Activated T-cell treated with anti-CD3 and anti-CD28 coated beads, Interleukin-2, amount 50 U/mL, for 4 hours (primary cell): ENCODE measurements at places on chromosomes 3 and 15.

GRCh38 chr3:196995646-196996355, 27.2 kb upstream of the PIGZ start:
- no peak for DNase-seq

DNA sequence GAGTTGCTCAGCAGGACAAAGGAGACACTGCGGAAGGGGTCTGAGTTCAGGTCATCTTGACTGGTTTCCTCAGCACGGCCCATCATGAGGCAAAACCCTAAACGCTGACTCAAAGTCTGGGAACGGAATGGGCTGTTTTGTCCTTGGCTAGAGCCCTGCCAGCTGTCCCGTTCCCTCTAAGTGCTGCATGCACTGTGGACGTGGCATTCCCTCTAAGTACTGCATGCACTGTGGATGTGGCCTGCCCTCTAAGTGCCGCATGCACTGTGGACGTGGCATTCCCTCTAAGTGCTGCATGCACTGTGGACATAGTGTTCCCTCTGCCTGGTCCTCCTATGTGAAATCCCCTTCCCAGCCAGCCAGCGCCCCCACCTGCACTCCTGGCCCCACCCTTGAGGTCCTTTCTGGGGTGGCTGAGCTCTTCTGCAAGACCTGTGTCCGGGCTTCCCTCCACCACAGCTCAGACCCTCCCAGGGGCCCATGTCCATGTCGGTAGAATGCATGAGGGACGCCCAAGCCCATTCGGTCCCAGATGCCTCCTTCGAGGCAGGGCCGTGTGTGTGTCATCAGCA, 36.7 kb downstream of the TM2D3 start:
- no peak for DNase-seq

- DNase-seq: no peak
Observed at GRCh38 chr3:170961616-170962400, 53.4 kb upstream of the EIF5A2 start.

DNA sequence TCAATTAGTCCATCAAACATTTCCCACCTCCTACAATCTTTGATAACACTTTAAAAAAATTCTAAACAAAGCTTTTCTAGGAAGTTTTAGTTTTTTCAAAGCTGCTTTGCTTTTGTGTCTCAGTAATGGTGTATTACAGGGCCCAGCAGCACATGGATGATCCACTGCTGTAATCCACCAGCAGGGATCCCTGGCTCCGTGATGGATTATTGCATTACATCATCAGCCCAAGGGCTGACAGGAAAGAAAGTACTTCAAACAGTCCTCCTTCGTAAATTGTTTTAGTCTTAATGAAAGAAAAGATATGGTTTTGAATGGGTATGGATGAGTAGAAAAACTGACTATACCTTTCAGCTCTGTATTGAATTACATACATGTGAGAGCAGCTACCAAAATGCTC, 688.9 kb upstream of the NAALADL2 start:
- no peak for DNase-seq

- DNase-seq: no peak
Observed at GRCh38 chr15:57190208-57190607, 186.1 kb upstream of the CGNL1 start.

GRCh38 chr3:15309662-15310335, 22.6 kb downstream of the SH3BP5 start:
- DNase-seq: no peak

DNA sequence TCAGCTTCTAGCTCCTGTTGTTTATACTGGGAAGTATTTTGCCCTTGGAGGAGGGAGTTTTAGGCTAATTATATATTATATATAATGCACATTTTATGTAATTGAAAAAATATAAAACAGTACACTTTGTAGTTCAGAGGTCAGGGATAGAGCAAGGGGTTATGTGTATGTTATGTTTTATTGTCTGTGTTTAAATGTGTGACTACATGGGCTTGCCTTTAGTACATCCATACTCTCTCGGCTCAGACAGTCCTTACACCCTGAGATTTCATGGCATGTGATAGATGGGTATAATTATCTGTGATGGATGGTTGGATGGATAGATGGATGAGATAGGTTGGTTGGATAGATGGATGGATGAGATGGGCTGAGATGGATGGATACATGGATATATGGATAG, 17.4 kb upstream of the ST3GAL6 start:
- DNase-seq: no peak

DNA sequence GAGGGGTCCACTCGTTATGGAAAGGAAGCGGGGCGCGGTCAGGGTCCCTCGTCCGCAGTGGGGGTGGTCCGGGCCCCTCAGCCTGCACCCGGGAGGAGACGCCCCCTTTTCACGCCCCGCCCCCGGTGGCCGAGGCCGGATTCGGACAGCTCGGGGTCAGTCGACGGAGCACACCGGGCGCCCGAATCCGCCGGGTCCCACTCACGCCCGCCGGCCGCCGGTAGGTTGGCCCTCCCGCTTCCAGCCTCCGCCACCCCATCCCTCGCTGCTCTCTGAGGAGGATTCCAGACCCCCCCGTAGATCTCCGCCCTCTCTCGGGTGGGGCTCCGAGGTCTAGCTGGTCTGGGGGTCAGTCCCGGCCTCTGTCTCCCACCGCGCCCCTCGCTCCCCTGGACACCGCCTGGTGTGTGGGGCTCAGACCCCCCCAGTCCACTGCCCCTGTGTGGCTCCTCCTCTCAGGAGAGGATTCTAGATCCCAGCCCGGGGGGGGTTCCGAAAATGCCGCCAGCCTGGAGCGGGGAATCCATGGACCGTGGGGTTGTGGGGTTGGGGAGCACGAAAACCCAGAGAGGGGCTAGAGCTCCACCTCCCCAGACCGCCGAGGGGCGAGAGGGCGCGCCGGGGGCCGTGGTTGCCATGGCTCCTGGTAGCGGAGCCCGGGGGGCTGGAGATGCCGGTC, 725 bp downstream of the CHL1 start:
- no peak for DNase-seq

DNA sequence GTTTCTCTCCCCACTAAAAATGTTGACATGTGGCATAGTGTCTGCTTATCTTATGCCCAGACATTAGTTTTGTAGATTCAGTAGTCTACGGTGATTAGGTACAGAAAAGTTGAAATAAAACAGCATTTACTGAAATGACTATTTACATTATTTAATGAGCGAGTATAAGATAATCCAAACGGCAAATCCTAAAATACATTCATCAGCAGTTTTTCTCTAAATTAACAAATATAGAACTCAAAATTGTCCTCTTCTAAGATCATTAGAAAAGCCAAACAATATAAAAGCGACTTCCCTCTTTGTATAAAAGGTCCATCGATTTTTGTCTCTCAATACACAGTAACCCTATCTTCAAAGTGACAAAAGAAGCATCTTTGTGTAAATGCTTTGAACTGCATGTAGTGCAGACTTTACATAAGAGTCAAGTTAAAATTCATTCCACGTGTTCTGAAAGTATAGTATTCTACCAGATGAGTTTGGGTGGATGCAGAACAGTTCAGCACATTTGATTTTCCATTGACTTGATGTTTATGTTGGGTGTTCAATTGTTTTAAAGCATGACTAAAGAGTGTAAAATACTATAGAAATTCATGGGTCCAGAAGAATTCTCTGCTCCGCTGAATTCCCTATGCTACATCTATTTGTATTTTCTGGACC, 480.8 kb upstream of the DPH6 start:
- no peak for DNase-seq

DNA sequence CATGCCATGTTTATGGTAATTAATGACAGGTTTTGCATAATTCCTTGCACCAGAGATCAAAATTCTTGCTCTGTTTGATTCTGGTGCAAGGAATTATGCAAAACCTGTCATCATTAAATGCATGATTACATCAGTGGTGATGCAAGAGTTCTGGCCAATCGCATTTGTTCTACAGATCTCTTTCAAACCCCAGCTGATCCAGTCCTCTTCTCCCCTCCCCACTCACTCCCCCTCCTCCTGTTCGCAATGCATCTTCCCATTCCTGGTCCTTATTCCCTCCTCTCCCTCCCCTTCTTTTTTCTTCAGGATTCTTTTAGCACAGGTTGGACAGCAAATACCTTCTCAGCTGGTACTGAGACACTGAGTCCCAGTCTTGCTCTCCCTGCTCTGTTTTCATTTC, 82.1 kb downstream of the GABRB3 start:
- DNase-seq: no peak

- DNase-seq: no peak
Observed at GRCh38 chr3:149736175-149736952, 15.9 kb downstream of the COMMD2 start.

DNA sequence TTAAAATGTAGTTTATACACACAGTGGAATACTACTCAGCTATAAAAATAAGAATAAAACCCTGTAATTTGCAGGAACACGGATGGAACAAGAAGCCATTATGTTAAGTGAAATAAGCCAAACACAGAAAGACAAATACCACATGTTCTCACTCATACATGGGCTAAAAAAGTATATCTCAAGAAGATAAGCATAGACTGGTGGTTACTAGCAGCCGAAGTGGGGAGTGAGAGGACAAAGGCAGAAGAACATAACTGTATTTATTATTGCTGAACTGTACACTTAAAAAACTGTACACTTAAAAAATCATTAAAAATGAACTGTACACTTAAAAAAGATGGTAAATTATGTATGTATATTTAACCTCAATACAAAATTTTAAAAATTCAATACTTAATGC, 11.0 kb downstream of the UBE3A start:
- no peak for DNase-seq

DNA sequence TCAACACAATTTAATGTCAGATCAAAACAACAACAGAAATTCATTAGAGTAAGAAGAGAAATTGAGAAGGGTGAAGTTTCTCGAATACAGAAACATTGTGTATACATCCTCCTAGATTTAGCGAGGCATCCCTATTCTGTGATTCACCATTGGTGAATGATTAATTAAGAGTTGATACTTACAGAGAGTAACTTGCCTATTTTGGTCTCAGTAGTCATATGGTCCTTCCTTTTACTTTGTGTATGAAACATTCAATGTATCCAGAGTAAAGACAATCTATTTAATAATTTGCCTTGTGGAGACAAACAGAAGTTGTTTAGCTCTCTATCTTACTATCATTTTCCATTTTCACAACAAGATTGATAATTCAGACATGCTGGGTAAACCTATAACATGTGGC, 432.0 kb downstream of the ZPLD1 start:
- DNase-seq: no peak

- no peak for DNase-seq
Observed at GRCh38 chr15:92123962-92124656, 269.6 kb upstream of the ST8SIA2 start.

DNA sequence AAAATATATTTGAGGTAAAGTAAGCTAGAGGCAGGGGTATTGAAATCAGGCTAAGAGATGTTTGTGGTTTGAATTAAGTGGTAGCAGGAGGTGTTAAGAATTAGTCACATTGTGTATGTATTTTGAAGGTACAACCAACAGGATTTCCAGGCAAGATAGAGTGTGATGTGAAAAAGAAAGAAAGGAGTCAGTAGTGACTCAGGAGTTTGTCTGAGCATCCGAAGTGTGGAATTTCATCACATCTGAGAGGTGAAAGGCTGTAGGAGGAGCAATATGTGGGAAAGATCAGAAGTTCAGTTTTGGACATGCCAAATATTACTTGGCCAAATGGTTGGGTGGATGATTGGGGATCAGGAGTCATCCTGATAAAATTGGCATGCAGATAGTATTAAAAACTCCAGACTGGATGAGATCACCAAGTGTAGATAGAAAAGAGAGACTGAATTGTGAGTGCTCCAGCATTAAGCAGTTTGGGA, 32.1 kb upstream of the EBLN2 start:
- no peak for DNase-seq

- no peak for DNase-seq
Observed at GRCh38 chr3:98577178-98577895, 16.1 kb downstream of the CPOX start.

- DNase-seq: no peak
Observed at GRCh38 chr15:31081588-31082250, 19.8 kb downstream of the TRPM1 start.

- DNase-seq: no peak
Observed at GRCh38 chr15:42191610-42192346, 16.3 kb downstream of the VPS39 start.

GRCh38 chr3:20798666-20799065, 612.7 kb upstream of the SGO1 start:
- no peak for DNase-seq

- DNase-seq: no peak
Observed at GRCh38 chr3:86743233-86743632, 247.7 kb downstream of the VGLL3 start.

DNA sequence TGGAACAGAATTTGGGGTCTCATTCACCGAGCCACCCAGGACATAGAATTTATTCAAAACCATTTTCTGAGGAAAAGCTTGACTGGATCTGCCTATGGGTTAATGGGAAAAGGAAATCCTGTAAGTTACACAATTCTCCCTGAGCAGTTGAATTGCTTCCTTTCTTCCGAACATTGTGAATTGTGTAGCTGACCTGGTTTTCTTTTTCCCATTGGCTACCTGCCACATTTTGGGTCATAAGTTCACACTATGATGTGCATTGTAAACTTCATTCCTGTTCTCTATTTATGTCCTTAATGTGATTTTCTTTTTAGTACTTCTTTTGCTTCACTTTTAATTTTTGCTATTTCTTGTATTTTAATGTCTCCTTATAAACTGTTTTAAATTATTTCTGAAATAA, 386.0 kb upstream of the LRRC3B start:
- DNase-seq: no peak

- DNase-seq: no peak
Observed at GRCh38 chr3:70096376-70097066, 97.0 kb downstream of the SAMMSON start.

DNA sequence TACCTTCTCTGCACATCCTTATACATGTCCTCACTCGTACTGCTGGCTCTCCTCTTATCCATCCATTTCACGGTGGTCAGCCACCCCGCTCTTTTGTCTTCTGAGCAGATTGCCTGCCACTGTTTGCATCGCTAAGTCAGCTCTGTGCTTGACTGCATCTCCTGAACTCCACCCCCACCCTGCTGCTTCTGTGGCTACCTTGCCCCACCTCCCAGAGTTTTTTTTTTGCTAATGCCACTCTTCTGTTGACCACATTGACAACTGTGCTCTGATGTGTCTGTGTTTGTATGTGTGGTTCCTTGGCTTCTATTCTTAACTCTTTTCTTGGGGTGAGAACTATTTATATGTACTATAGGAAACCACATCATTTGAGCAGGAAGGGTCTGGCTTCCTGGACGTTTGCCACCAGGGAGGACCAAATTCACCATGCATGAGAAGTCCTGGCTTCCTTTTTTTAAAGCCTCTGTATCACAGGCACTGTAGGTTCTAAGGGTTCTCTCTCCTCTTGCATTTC, 12.8 kb upstream of the MTMR10 start:
- DNase-seq: no peak

DNA sequence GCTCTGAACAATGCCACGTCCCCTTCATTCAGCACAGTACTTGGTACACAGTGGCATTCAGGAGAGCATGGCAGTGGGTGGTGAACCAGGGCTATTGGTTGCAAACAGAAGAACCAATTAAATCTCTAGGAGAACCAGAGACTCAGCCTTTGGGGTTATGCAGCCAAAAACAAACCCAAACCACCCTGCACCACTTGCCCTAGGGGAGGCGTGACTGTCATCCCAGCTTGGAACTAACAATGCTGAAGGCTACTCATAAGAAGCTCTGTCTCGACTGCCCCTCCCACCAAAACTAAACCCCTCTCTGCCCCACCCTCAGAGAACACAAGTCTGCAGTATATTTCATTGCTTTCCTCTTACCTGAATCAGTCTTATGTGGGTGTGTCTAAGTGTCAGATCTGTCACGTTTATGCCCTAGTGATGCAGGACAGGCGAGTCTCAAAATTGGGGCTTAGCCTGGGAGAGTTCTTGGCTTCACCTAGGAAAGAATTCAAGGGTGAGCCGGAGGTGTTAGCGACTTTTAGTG, 15.2 kb upstream of the KLHL40 start:
- no peak for DNase-seq

- DNase-seq: no peak
Observed at GRCh38 chr3:63413523-63413922, 135.4 kb downstream of the SYNPR start.

GRCh38 chr15:98807262-98807661, 158.9 kb downstream of the IGF1R start:
- no peak for DNase-seq
